ENCODE measurements at places on chromosomes 16 and 17. TPM values are rescaled to one million over a fixed set of nuclear protein-coding genes. Genes with fewer than 3 reads are reported as not detected.
A peak's percentile ranks its signal among the peaks of the same experiment; 100 is the strongest.

PRRT2 gene
- 8.3 TPM for total RNA-seq

GJD3 gene
- 0.18 TPM for total RNA-seq

DNA sequence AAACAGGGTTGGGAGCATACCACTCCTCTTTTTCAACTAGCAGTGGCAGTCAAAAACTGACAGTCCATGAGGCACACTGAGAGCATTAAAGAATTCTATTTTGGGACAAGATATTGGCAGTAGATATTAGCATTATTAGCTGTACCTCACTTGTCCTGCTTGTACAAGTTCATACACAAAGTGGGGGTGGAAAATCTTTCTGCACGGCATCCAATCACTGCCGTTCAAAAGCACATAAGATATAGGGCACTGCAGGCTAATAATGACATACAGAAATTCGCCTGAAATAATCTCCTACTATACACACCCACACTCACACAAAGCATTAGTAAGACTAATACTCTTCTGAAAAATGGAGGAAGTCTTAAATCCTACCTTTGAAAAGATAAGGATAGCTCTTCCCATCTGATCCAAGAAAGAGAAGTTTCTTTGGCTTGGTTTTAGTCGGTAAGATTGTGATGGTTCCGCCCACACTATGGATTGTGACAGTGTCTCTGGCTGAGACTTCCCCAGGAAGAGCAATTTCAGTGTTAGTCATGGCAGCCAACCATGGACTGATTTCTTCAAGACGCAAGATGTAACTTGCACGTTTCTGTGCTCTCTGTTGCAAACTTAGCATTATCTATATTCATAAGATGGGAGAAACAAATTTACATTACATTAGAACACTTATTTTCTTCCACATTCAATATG lies 40.6 kb upstream of the ARL6IP1 start:
- no peak overlapping the region for H3K4me3 ChIP-seq
- peaks cover 56% of the 10 kb centered on the region for H3K36me3 ChIP-seq
- H3K27me3 ChIP-seq, result no peaks in the 10 kb centered on the region
- DNase-seq, result no peak
- no peak overlapping the region for H3K27ac ChIP-seq
- H3K4me1 ChIP-seq, result no peaks in the 10 kb centered on the region

- no peak overlapping the region for H3K4me3 ChIP-seq
- H3K27ac ChIP-seq, result no peak overlapping the region
- no peaks in the 10 kb centered on the region for H3K27me3 ChIP-seq
- H3K4me1 ChIP-seq, result peaks cover 10% of the 10 kb centered on the region
- H3K36me3 ChIP-seq, result peaks cover 29% of the 10 kb centered on the region
Observed at GRCh38 chr16:70463235-70463634, 8.8 kb downstream of the FCSK start.

GRCh38 chr17:73720187-73720834 lies 76.1 kb upstream of the SDK2 start:
- peak overlapping the region; percentile 42 for H3K27ac ChIP-seq
- no peaks in the 10 kb centered on the region for H3K36me3 ChIP-seq
- peaks cover 22% of the 10 kb centered on the region for H3K4me1 ChIP-seq
- H3K27me3 ChIP-seq, result peaks cover 36% of the 10 kb centered on the region
- no peak overlapping the region for H3K4me3 ChIP-seq

DNA sequence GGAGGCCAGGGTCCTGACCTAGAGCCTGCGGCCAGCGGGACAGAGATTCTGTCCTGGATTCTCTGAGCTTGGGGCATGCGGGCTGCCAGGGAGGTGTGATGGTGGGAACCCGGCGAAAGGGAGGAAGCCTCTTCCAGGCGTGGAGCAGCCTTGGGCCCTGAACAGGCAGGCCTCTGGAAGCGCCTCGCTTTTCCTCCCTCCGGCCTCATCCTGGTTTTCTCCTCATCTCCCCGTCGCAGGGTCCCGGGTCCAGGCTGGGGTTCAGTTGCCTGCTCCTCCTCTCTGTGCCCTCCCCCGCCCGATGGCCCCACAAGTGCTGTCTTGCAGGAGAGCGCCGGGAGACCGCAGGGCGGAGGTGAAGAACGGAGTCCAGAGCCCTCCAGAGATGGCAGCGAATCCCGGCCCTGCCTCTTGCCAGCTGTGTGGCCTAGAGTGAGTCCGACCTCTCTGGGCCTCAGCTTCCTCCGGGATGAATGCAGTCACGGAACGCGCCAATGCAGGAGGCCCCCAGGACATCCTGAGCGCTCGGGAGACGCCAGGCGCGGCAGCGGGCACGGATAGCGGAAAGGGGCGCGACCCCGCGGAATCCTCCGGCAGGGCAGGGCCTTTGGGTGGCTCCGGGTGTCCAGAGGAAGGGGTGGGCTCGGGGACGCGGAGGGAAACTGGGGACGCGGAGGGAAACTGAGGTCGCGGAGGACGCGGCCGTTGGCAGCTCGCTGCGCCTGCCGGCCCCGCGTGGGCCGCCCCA lies 553 bp upstream of the RAB11FIP4 start:
- DNase-seq, result no peak
- H3K27me3 ChIP-seq, result peaks cover 44% of the 10 kb centered on the region
- H3K36me3 ChIP-seq, result no peaks in the 10 kb centered on the region
- peak overlapping the region; percentile 23 for H3K4me3 ChIP-seq

GRCh38 chr16:81637336-81638235 lies 141.5 kb upstream of the PLCG2 start:
- peaks cover 4% of the 10 kb centered on the region for H3K36me3 ChIP-seq
- no peak overlapping the region for H3K4me3 ChIP-seq
- DNase-seq, result no peak
- peaks cover 50% of the 10 kb centered on the region for H3K4me1 ChIP-seq
- H3K27me3 ChIP-seq, result no peaks in the 10 kb centered on the region

DNA sequence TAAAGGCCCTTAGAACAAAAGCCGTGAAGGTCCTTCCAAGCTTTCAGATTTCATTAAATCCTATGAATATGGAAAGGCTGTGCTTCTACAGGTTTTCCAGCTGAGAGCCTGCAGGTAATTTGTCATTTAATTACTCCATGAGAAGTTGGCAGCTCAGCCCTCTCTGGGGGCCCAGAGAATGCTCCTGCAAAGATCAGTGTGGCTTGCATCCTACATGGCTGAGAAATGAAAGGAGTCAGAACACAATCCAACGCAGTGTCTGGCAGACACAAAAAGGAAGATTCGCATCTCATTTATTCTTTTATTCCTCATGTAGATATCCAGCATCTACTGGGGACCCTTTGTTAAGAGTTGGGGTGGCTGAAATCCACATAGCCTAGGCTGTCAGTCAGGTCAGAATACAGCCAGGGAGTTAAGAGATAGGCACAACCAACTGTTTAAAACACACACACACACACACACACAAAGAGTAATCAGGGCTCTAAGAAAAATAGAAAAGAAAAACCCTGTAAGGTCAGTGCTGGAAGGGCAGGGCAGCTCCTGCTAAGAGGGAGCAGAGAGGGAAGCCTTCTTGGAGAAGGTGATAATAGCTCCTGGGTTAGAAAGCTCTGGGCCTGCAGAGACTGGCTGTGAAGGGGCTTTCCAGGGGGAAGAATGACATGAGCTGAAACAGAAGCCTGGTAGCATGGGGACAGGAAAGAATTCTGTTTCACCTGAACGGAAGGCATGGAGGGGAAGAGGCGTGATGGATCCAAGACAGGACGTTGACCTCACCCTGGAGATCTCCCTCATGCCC lies 46.9 kb upstream of the WSCD1 start:
- H3K36me3 ChIP-seq, result no peaks in the 10 kb centered on the region
- H3K27ac ChIP-seq, result no peak overlapping the region
- peaks cover 36% of the 10 kb centered on the region for H3K4me1 ChIP-seq
- DNase-seq, result no peak
- peaks cover 2% of the 10 kb centered on the region for H3K27me3 ChIP-seq
- no peak overlapping the region for H3K4me3 ChIP-seq

DNA sequence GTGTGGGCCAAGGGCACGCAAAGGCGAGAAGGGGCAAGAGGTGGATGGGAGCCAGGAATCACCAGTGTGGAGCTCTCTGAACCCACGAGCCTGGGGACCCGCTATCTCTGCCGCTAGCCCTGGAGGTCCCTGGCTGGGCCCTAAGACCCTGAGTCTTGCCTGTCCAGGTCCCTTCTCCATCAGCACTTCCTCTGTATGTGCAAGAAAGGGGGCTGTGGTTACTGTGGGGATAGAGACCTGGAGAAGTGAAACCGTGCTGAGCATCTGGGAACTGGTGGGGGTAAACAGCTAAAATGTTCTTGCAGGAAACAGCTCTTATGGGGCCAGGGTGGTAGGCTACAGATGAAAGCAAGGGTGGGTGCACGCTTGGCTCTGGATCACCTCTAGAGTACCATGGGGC lies 3.1 kb downstream of the SPNS3 start:
- no peaks in the 10 kb centered on the region for H3K36me3 ChIP-seq
- no peak overlapping the region for H3K4me3 ChIP-seq
- DNase-seq, result peak; percentile 40
- H3K27me3 ChIP-seq, result no peaks in the 10 kb centered on the region
- H3K4me1 ChIP-seq, result peaks cover 3% of the 10 kb centered on the region
- no peak overlapping the region for H3K27ac ChIP-seq

- H3K4me1 ChIP-seq, result peaks cover 14% of the 10 kb centered on the region
- H3K4me3 ChIP-seq, result no peak overlapping the region
- no peak overlapping the region for H3K27ac ChIP-seq
- no peaks in the 10 kb centered on the region for H3K27me3 ChIP-seq
- H3K36me3 ChIP-seq, result peaks cover 35% of the 10 kb centered on the region
Observed at GRCh38 chr16:56947604-56947995, 14.2 kb upstream of the CETP start.

EFNB3 gene
- total RNA-seq, result 3.6 TPM

- H3K27me3 ChIP-seq, result no peaks in the 10 kb centered on the region
- no peak overlapping the region for H3K27ac ChIP-seq
- no peak overlapping the region for H3K4me3 ChIP-seq
- no peak for DNase-seq
- H3K36me3 ChIP-seq, result peaks cover 65% of the 10 kb centered on the region
Observed at GRCh38 chr17:42817866-42818265, 6.2 kb downstream of the BECN1 start.

DNA sequence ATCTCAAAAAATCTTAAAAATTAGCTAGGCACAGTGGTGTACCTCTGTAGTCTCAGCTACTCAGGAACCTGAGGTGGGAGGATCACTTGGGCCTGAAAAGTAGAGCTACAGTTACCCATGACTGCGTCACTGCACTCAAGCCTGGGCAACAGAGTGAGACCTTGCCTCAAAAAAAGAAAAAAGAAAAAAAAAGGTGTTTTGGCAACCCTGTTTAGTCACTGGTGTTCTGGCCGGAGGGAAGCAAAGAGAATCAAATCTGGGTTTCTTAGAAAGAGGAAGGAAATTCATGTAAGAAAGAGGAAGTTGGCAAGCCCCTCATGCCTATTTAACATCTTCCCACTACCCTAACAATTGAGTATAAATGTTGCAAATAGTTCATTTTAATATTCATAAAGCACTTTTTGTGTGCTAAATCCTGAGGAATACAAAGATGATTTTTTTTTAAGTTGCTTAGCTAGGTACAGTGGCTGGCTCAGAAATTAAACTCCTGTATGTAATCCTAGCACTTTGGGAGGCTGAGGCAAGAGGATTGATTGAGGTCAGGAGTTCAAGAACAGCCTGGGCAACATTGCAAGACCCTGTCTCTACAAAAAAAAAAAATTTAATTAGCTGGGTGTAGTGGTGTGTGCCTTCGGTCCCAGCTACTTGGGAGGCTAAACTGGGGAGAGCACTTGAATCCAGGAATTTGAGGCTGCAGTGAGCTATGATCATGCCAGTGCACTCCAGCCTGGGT lies 6.5 kb upstream of the USP32 start:
- H3K4me3 ChIP-seq, result no peak overlapping the region
- H3K36me3 ChIP-seq, result no peaks in the 10 kb centered on the region
- peak overlapping the region; percentile 26 for H3K27ac ChIP-seq
- H3K27me3 ChIP-seq, result no peaks in the 10 kb centered on the region
- H3K4me1 ChIP-seq, result no peaks in the 10 kb centered on the region
- peak; percentile 47 for DNase-seq

DNA sequence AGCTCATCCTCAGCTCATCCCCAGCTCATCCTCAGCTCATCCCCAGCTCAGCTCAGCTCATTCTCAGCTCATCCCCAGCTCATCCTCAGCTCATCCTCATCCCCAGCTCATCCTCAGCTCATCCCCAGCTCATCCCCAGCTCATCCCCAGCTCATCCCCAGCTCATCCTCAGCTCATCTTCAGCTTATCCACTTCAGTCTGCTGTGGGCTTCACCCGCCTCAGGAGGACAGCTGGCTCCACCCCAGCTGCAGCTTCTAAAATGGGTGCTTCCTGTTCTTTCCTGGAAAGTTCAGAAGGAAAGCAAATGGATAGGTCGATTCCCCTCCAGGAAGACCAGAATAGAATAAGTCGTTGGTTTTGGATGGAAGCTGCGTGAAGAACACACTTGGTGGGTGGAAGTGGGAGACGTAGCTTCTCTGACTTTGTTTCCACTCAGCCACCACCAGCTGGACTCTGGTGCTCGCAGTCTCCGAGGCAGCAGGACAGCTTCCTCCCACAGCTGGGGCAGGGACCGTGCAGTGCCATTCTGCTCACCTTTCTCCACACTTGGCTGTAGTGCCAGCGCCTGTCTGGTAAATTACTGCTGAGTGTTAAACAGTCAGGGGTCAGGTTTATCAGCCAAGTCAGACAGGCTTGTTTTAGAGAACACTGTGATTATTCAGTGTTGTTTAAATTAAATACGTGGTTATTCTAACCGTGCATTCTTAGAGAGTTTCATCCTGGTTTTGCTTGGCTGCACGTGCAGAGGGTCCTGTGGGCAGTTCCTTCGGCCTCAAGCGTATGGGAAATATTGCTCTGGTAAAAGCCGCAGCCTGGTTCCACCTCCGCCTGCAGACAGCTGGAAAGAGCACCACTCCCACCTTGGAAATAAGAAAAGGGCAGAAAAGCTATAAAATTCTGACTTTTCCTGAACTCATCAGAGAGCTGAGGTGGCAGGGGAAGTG lies 61.0 kb upstream of the CHMP6 start:
- no peak overlapping the region for H3K27ac ChIP-seq
- no peaks in the 10 kb centered on the region for H3K27me3 ChIP-seq
- DNase-seq, result no peak
- H3K4me1 ChIP-seq, result peaks cover 28% of the 10 kb centered on the region
- H3K36me3 ChIP-seq, result peaks cover 22% of the 10 kb centered on the region
- no peak overlapping the region for H3K4me3 ChIP-seq

KRTAP9-2 gene
- total RNA-seq, result not detected

- peaks cover 7% of the 10 kb centered on the region for H3K27me3 ChIP-seq
- no peak overlapping the region for H3K27ac ChIP-seq
- DNase-seq, result no peak
- no peaks in the 10 kb centered on the region for H3K4me1 ChIP-seq
- H3K36me3 ChIP-seq, result no peaks in the 10 kb centered on the region
- H3K4me3 ChIP-seq, result no peak overlapping the region
Observed at GRCh38 chr16:50528820-50529219, 19.4 kb upstream of the NKD1 start.

GRCh38 chr16:89918453-89919347 lies at the start of gene MC1R:
Gene MC1R (plus strand): TSS chr16:89918862. CDS start chr16:89919259, 397 bp downstream.
- peaks cover 55% of the 10 kb centered on the region for H3K27me3 ChIP-seq
- no peaks in the 10 kb centered on the region for H3K36me3 ChIP-seq
- peak within 1 kb of the TSS; percentile 34 for H3K4me3 ChIP-seq
- no peak within 1 kb of the TSS for H3K27ac ChIP-seq
- DNase-seq, result peak; percentile 22

AANAT gene
- total RNA-seq, result 0.22 TPM

KCNH4 gene
- total RNA-seq, result not detected

MFAP4 gene
- total RNA-seq, result 157 TPM

BCAS3 gene
- total RNA-seq, result 15.8 TPM
